ENCODE measurements at places on chromosomes 3 and 15.

GRCh38 chr15:50140098-50140497 lies 21.1 kb upstream of the ATP8B4 start:
- no peak for DNase-seq

- DNase-seq: no peak
Measured at GRCh38 chr15:33425142-33425541, 114.4 kb downstream of the RYR3 start.

- no peak for DNase-seq
Measured at GRCh38 chr3:192121923-192122322, 605.4 kb downstream of the FGF12 start.

GRCh38 chr15:82698711-82699345 lies 10.8 kb downstream of the AP3B2 start:
- no peak for DNase-seq

DNA sequence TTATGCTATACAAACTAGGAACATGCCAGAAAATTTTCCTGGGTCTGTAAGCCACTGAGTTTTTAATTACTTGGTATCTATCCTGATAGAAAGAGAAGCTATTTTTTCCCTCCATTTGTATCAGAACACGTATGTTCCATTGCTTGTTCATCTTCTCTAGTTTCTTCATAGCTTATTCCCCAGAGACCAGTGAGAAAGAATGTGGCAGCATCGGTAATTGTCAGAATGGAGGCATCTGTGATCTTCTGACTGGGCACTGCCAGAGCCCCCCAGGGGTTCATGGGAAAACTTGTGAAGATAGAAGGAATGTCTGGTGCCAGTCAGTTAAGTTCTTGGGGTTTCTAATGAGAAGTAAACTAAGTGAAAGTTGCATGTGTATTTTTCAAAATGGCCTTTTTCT lies 720.2 kb upstream of the GOLIM4 start:
- DNase-seq: no peak

GRCh38 chr3:163939926-163940325 lies 1138.4 kb downstream of the SI start:
- no peak for DNase-seq

DNA sequence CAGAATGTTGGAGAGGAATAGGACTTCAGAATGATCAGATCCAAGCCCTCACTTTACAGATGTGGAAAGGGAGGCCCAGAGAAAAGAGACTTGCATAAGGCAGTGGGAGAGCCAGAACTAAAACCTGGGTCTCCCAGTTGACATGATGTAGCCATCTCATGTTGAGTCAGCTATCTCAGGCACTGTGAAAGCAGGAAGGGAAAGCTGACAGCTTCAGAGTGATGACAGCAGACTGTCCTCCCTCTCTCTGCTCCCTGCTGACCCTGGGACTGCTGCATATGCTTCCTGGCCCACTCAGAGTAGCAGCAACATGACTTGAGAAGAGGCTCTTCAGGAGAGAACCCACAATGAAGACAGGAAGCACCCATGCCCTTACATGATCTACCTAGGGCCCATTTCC lies 14.7 kb downstream of the FHIT start:
- DNase-seq: no peak

DNA sequence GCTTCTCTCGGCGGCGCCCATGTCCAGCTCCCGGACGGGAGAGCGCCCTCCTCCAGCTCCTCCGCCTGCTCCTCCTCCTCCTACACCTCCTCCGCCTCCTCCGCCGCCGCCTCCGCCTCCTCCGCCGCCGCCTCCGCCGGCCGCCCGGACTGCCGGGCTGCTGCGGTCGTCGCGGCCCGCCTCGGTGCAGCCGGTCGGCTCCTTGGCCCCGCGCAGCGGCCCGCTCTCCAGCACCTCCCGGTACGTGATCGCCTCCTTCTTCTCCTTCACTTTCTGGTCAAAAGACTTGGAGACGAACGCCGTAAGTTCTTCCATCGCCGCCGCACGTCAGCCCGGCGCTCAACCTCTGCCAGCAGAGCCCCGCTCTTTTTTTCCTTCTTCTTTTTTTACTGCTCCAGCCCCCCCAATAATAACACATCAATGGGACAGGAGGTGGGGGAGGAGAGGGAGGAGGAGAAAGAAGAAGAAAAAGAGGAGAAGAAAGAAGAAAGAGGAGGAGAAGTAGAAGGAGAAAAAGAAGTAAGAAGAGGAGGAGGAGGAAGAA lies 438 bp downstream of the SHOX2 start:
- DNase-seq: no peak

GRCh38 chr3:137770066-137770834 lies 6.1 kb downstream of the SOX14 start:
- DNase-seq: no peak

DNA sequence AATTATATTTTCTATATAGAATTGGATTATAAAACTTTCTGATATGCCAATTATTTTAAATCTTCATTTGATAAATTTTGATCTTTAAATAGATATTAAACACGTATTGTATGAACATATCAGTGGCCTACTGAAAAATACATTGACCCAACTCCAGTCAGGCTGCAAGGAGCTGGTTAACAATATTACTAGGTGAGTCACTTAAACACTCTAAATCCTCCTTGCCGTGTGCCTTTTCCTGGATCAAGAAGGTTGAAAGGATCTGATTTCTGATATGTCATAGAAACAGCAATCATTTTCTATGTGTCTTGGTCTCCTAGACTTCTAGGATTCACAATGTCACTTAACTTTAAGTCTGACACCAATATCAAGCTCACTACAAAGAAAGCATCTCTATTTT lies 123.2 kb downstream of the TP63 start:
- no peak for DNase-seq

- DNase-seq: no peak
Measured at GRCh38 chr15:76898102-76898501, 7.0 kb downstream of the SCAPER start.

DNA sequence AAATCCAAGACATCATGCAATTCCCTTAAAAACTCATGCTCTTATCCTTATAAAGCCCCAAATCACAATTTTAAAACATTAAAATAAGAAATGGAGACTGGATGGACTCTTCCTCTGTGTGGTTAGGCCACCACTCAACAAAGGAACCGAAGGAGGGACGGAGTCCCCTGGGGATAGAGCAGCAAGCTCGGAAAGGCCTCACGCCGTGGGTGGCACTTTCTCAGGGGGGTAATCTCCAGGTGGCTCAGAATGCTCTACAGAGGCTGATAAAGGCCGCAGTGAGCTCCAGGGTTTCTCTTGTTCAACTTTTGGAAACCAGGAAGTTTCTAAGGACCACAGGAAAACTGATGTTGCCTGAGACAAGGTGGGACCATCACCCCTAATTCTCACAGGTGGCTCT lies 23.2 kb downstream of the CCR9 start:
- no peak for DNase-seq

DNA sequence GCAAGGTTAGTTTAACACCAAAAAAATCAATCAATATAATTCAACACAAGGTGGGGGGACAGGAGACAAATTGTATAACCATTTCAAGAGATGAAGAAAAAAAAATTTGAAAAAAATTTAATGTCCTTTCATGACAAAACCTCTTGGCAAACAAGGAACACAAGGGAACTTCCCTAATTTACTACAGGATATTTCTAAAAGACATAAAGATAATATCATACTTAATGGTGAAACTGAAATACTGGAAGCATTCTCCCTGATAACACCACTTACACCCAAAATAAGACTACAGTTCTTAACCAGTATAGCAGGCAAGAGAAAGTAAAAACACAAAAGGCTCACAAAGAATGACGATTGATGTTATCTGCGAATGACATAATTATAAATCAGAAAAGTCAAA lies 44.7 kb downstream of the IFT57 start:
- DNase-seq: no peak

DNA sequence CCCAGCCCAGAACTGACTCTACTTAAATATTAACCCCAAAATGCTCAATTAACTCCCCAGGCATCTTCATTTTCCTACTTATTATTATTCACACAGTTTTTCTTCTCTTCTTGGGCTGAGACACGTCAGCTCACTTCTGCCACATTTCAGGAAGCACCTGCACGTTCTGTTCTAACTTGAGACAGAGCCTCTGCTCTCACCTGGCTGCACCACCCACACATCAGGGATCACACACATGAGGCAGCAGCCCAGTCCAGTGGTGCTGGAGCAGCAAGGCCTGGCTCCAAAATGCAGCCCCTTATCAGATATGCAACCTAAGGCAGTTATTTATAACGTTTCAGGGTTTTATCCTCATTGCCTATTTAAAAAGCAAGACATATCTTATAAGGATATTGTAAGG lies 127.5 kb downstream of the OSBPL10 start:
- no peak for DNase-seq

DNA sequence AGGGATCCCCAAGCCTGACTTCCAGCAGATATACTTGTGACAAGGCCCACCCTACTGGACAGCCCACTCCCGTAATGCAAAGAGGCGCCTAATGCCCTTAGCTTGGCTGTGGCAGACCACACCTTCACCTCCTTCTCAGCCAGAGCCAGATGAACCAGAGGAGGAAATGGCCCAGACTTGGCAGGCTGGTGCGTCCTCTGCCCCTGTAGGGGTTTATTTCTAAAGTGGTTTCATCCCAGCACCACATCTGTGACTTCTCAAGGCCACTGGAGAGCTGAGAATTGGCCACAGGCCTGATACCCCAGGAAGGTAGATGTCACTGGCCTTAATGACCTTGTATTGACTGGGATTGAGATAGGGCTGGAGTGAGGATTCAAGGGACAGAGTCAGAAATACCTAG lies 29.5 kb downstream of the BOC start:
- no peak for DNase-seq

DNA sequence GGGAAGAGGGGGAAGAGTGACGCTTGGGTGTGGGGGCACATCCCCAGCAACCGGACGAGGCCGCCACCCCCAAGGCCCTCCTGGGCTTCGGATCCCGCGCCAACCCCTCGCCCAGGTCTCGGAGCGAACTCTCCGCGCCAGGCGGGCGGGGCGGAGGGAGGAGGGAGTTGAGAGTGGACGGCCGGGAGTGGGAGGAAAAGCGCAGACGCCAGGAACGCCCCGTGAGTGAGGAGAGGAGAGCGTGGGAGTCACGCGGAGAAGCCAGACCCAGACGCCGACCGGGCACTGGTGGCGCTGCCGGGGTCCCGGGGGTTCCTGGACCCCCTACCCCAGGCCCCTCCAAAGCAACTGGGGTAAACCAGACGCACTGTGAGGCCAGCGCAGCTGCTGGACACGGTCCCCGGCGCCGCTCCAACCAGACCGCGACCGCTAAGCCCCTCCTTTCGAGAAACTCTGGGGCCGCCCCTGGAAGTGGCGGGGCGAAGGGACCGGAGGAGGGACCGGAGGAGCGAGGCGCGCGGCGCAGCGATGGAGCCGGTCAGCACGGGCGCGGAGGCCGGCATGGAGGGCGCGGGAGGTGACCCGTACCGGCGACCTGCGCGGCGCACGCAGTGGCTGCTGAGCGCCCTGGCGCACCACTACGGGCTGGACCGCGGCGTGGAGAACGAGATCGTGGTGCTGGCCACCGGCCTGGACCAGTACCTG lies at the start of gene EFCC1:
Gene EFCC1 (plus strand): TSS at position 204 of the 705 bp plus-strand sequence. CDS start 325 bp downstream, at position 529.
- no peak for DNase-seq

GRCh38 chr15:51681303-51681963 lies at the start of gene SCG3:
Gene SCG3 (plus strand): TSS chr15:51681503. CDS start chr15:51681756, 253 bp downstream.
- peak; percentile 78 for DNase-seq

DNA sequence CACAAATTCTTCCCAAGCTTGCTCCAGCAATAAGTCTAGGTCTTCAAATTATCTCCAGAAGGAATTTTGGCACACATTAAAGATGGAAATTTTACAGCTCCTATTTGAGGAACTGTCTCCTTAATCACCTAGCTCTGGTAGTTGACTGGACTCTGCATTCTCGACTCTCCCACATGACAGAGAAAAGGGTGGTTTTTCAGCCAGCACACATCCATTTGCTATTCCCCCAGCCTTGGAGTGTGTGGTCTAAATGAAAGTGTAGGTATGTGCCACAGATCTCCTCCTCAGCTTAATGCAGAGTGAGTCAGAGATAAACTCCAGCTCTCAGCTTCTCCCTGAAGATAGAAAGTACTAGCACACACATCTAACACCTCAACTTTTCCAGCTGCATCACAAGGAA lies 62.2 kb upstream of the ALCAM start:
- DNase-seq: no peak

- no peak for DNase-seq
Measured at GRCh38 chr3:150582620-150583019, 20.5 kb upstream of the SELENOT start.

DNA sequence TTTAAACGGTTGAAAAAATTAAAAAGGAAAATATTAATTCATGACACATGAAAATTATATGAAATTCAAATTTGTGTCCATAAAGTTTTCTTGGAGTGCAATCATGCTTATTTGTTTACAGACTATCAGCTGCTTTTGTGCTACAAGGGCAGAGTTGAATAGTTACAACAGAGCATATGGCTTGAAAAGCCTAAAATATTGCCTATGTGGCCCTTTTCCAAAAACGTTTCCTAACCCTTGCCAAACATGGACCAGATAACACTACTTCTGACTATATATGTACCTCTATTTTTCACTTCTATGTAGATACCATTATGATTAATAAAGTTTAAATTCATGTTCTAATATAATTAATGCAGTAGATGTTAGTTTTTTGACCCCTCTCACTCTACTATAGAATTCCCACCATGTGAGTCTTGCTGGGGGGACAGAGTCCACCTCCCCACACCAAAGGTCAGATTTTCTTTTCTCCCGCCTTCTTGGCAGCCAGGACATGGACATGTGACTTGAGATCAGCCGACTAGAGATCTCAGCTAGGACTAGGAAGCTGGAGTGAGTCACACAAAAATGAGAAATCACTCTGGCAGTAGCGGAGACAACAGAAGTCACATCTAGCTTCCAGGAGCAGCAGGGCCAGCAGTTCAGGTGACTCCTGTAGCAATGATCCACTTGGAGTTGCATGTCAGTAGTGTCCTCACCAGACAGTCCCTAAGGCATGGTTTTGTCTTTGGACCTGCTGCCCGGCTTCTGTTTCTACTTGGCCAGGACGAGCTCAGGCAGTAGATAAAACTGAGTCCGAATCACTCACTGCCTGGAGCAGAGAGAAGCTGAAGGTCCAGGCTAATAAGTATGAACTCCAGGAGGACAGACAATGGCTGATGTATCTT lies 22.4 kb downstream of the CIAO2A start:
- DNase-seq: no peak

DNA sequence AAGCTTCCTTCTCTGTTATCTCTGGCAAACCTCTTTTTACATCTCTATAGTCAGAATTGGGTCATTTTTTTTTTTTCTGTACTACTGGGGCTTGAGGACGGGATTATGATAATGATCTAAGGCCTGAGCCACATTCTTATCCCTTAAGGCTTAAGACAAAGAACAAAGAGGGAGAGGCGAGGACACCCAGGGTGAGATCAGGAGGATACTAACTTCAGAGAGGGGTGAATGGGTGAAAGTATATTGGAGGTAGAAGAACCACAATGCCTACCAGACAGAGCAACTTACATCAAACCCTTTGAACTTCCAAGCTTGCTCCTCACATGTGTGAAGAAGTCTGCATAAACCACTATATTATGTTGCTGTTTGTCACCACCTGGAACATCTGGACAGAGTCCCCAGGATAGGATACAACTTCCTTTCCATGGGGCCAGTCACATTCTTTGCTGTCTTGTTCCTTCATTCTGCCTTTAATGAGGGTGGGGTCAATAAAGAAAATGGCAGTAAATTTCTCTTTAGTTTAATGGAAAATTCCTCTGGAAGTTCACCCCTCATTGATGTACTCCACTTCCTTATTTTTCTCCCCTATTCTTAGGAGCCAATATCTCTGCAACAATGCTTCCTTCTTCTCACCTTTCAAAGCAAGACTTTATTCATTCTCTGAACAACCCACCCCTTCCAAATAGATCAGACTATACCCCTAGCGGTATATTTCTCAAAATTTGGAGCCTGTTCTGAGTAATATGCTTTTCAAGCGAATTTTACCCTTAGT lies 9.1 kb upstream of the PDCD6IP start:
- DNase-seq: no peak
